ENCODE measurements at places on chromosomes 4 and X. TPM values are rescaled to one million over a fixed set of nuclear protein-coding genes. Genes with fewer than 3 reads are reported as not detected.

Gene PWWP3B
- 22.3 TPM for polyA plus RNA-seq

Gene ZC4H2
- 3.4 TPM for polyA plus RNA-seq

Gene PRDM5
- polyA plus RNA-seq, result 8.2 TPM

Gene ADGRG4
- 0.28 TPM for polyA plus RNA-seq

Gene SCFD2
- 6.0 TPM for polyA plus RNA-seq

Gene PPP4R3C
- 1.2 TPM for polyA plus RNA-seq

Gene HHIP
- polyA plus RNA-seq, result 3.5 TPM

Gene ADRA2C
- polyA plus RNA-seq, result 7.2 TPM

Gene MEPE
- not detected for polyA plus RNA-seq

Gene ADH7
- not detected for polyA plus RNA-seq

Gene PLP1
- 79.7 TPM for polyA plus RNA-seq

Gene NAP1L5
- polyA plus RNA-seq, result 13.9 TPM

Measured in testis (tissue), 5 donors.